ENCODE measurements at places on chromosomes 13 and 19.

DNA sequence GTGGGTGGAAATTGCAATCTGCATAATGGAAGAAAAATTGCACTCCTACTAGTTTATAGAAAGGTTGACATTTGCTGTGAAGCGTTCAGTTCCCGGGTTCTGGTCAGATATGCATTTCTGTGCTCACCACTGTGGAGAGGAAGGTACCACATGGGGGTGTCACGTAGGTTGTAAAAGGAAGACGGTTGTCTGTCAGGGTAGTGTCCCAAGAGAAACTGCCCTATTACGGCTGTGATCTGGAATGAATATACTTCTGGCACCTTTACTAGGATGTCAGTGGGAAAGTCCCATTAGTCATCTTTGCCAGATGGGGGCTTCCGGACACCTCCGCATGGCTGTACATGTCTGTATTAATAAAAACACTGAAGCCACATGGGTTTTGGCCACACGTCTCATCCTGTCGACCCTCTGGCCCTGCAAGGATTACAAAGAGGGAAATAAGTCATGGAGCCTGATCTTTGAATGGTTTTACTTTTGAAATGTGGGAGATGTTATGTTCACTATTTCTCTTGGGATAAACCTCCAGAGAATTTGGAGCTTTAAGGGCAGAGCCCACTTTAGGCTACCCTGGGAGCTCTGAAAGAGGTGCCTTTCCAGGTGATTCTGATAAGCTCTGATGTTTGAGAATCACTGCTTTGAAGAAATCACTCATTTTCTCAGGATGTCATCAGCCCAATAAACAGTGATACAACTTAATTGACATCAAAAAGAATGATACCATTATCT is 133.9 kb downstream of the AKAP11 start:
- H3K27me3 ChIP-seq = no peaks in the 10 kb centered on the region
- H3K4me1 ChIP-seq = peaks cover 5% of the 10 kb centered on the region
- DNase-seq = peak; percentile 52
- no peak overlapping the region for H3K27ac ChIP-seq
- no peak overlapping the region for H3K4me3 ChIP-seq

GRCh38 chr13:25375727-25376358 is 4.1 kb downstream of the ATP8A2 start:
- H3K4me3 ChIP-seq = no peak overlapping the region
- H3K27ac ChIP-seq = no peak overlapping the region
- DNase-seq = peak; percentile 64
- H3K27me3 ChIP-seq = no peaks in the 10 kb centered on the region
- H3K4me1 ChIP-seq = peaks cover 7% of the 10 kb centered on the region

DNA sequence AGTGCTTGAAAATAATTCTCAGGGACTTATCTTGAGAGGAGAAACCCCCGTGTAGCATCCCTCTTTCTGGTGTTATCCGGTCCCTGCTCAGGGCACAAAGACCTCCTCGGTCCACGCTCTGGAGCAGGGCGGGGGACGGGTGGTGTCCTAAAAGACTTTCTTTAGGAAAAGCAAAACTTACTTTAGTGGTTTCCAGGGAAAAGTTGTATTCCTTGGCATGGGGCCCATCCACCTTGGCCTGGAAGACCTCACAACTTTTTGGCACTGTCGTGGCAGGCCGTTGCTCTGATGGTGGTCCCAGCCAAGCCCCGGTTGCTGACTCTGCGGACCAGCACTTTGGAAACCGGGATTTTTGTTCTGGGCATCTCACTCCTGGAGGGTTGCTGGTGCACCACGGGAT is 2.7 kb downstream of the AMER2 start:
- H3K4me1 ChIP-seq = peaks cover 13% of the 10 kb centered on the region
- H3K4me3 ChIP-seq = no peak overlapping the region
- DNase-seq = no peak
- H3K36me3 ChIP-seq = no peaks in the 10 kb centered on the region

DNA sequence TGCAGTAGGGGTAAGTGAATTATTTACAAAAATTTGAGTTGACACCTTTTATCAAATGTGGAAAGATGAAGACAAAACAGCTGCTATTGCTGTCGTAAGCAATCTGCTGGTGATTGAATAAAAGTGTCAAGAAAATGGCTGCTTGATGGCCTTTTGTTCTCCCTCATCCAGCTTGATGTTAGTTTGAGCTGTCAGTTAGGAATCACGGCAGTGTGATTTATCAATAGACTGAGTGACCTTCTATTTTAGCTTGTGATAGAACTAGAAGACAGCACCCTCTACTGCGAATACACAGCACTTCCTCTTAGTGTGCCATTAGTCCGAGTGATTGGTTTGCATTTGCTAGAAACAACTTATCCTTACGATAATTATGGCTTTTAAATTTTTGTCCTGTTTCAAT is 76.3 kb downstream of the MZT1 start:
- no peaks in the 10 kb centered on the region for H3K36me3 ChIP-seq
- DNase-seq = no peak
- no peak overlapping the region for H3K4me3 ChIP-seq
- H3K4me1 ChIP-seq = no peaks in the 10 kb centered on the region

- no peaks in the 10 kb centered on the region for H3K27me3 ChIP-seq
- no peak overlapping the region for H3K4me3 ChIP-seq
- H3K36me3 ChIP-seq = no peaks in the 10 kb centered on the region
- no peak for DNase-seq
Observed at GRCh38 chr13:58985845-58986244, 1177.9 kb downstream of the DIAPH3 start.

- DNase-seq = no peak
- H3K27ac ChIP-seq = no peak overlapping the region
- no peaks in the 10 kb centered on the region for H3K27me3 ChIP-seq
- no peaks in the 10 kb centered on the region for H3K4me1 ChIP-seq
- H3K4me3 ChIP-seq = no peak overlapping the region
Observed at GRCh38 chr13:92836171-92836570, 390.4 kb upstream of the GPC6 start.

DNA sequence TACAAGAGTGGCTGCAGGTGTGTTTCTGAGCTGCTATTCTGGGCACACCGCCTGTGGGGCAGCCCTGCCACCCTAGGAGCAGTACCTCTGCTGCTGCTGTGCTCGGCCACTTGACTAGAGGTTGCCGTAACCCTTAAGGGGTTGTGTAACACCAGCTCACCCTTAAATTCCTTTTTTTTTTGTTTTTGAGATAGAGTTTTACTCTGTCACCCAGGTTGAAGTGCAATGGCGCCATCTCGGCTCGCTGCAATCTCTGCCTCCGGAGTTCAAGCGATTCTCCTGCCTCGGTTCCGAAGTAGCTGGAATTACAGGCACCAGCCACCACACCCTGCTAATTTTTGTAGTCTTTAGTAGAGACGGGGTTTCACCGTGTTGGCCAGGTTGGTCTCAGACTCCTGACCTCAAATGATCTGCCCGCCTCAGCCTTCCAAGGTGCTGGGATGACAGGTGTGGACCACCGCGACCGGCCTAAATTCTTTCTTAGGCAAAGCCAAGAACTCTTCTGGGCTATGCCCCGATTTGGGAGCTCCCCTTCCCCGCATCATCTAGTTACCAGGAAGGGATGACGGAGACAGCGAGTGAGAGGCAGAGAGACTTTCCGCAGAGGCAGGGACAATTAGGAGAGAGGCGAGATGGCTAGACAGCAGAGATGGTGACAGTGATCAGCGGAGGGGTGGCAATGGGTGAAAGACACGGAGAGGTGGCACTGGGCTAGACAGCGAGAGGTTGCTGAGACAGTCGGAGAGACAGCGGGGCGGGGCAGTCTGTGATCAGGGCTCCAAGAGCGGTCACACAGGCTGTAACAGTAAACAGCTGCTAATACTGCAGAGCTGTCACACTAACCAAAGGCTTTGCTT is 4.4 kb upstream of the LILRA5 start:
- no peak overlapping the region for H3K4me3 ChIP-seq
- H3K27me3 ChIP-seq = peaks cover 9% of the 10 kb centered on the region
- no peak overlapping the region for H3K27ac ChIP-seq
- H3K36me3 ChIP-seq = no peaks in the 10 kb centered on the region
- DNase-seq = no peak

- H3K4me3 ChIP-seq = no peak overlapping the region
- H3K27ac ChIP-seq = no peak overlapping the region
- H3K36me3 ChIP-seq = no peaks in the 10 kb centered on the region
- no peaks in the 10 kb centered on the region for H3K27me3 ChIP-seq
Observed at GRCh38 chr13:31670831-31671617, 68.3 kb upstream of the RXFP2 start.

DNA sequence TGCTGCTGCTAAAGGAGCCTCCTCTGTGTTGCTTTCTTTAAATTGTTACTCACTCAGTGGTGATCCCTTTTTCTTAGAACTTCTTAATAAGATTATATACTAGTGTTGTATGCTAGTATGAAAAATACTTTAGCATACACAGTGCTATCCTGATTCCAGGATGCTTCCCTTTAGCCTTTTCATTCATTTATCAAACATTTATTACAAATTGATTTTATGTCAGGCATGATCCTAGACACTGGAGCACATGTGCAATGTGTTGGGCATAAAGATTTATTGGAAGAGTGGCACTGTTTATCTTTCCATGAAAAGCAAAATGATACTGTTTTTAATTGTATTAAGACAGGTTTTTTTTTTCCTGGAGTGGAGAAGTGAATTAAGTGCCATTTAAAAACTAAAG is 249.6 kb downstream of the GPC5 start:
- no peaks in the 10 kb centered on the region for H3K36me3 ChIP-seq
- no peak overlapping the region for H3K4me3 ChIP-seq
- H3K27ac ChIP-seq = no peak overlapping the region
- H3K4me1 ChIP-seq = no peaks in the 10 kb centered on the region
- no peaks in the 10 kb centered on the region for H3K27me3 ChIP-seq

GRCh38 chr19:16208847-16209665 is 11.3 kb downstream of the AP1M1 start:
- DNase-seq = no peak
- no peaks in the 10 kb centered on the region for H3K27me3 ChIP-seq
- H3K4me3 ChIP-seq = no peak overlapping the region
- no peak overlapping the region for H3K27ac ChIP-seq
- peaks cover 70% of the 10 kb centered on the region for H3K36me3 ChIP-seq
- no peaks in the 10 kb centered on the region for H3K4me1 ChIP-seq

- DNase-seq = no peak
- H3K4me3 ChIP-seq = no peak overlapping the region
- H3K27ac ChIP-seq = no peak overlapping the region
- H3K27me3 ChIP-seq = no peaks in the 10 kb centered on the region
- H3K36me3 ChIP-seq = no peaks in the 10 kb centered on the region
- H3K4me1 ChIP-seq = no peaks in the 10 kb centered on the region
Observed at GRCh38 chr13:112849500-112849899, 119.5 kb upstream of the MCF2L start.

All from B cell (primary cell).